Left lung (tissue), 14 donors: ENCODE measurements at places on chromosomes 13 and 19. TPM values are rescaled to one million over a fixed set of nuclear protein-coding genes. Genes with fewer than 3 reads are reported as not detected.

Gene KIR3DL2
- 0.42 TPM for total RNA-seq

Gene DHDH
- total RNA-seq: 3.3 TPM

Gene TTC9B
- total RNA-seq: not detected

Gene OCEL1
- total RNA-seq: 38.0 TPM

Gene CD37
- 83.2 TPM for total RNA-seq

Gene CYP4F2
- not detected for total RNA-seq

Gene TMEM221
- total RNA-seq: not detected

Gene LILRA6
- 51.5 TPM for total RNA-seq

Gene CGB8
- total RNA-seq: not detected

Gene ZNF730
- 2.9 TPM for total RNA-seq

Gene PPP1R37
- 29.8 TPM for total RNA-seq

Gene COQ8B
- 48.1 TPM for total RNA-seq

Gene TMEM145
- 0.32 TPM for total RNA-seq

Gene GPR12
- not detected for total RNA-seq

Gene CAPNS1
- 688 TPM for total RNA-seq

Gene EPN1
- total RNA-seq: 120 TPM

Gene ZNF221
- total RNA-seq: 6.5 TPM

Gene SMIM44
- not detected for total RNA-seq

Gene ADGRE3
- total RNA-seq: 0.50 TPM

Gene ACTMAP
- total RNA-seq: 17.6 TPM

Gene ERICH6B
- total RNA-seq: not detected

Gene MKNK2
- 238 TPM for total RNA-seq

Gene APOC4
- total RNA-seq: not detected

Gene KLK14
- 0.26 TPM for total RNA-seq

Gene EMP3
- total RNA-seq: 127 TPM

Gene CYP4F8
- total RNA-seq: not detected

Gene SOHLH2
- 0.29 TPM for total RNA-seq

Gene IZUMO1
- 0.96 TPM for total RNA-seq

Gene LSR
- 65.4 TPM for total RNA-seq

Gene SIGLEC14
- 59.9 TPM for total RNA-seq

Gene SULT2A1
- not detected for total RNA-seq

Gene CYP2A7
- total RNA-seq: not detected

Gene JSRP1
- total RNA-seq: 1.1 TPM

Gene ZNF570
- 4.1 TPM for total RNA-seq

Gene SRRM5
- total RNA-seq: 0.32 TPM
